ENCODE measurements at places on chromosomes 1 and 21. TPM values are rescaled to one million over a fixed set of nuclear protein-coding genes. Genes with fewer than 3 reads are reported as not detected.

- peaks cover 22% of the 10 kb centered on the region for H3K4me1 ChIP-seq
- H3K27me3 ChIP-seq, result no peaks in the 10 kb centered on the region
- no peaks in the 10 kb centered on the region for H3K36me3 ChIP-seq
- DNase-seq, result peak; percentile 80
Observed at GRCh38 chr1:116415699-116416533, 42.9 kb downstream of the ATP1A1 start.

- no peak for DNase-seq
- H3K36me3 ChIP-seq, result no peaks in the 10 kb centered on the region
- no peak overlapping the region for H3K27ac ChIP-seq
- no peaks in the 10 kb centered on the region for H3K4me1 ChIP-seq
- H3K4me3 ChIP-seq, result no peak overlapping the region
Observed at GRCh38 chr21:44895859-44896258, 22.4 kb upstream of the PTTG1IP start.

COL24A1 gene
- not detected for total RNA-seq

PCNT gene
- total RNA-seq, result 33.9 TPM

CDC42BPA gene
- total RNA-seq, result 47.9 TPM

All from adrenal gland (tissue), 19 donors.